AG08395 (cell line): ENCODE measurements at places on chromosomes 5 and 9.

DNA sequence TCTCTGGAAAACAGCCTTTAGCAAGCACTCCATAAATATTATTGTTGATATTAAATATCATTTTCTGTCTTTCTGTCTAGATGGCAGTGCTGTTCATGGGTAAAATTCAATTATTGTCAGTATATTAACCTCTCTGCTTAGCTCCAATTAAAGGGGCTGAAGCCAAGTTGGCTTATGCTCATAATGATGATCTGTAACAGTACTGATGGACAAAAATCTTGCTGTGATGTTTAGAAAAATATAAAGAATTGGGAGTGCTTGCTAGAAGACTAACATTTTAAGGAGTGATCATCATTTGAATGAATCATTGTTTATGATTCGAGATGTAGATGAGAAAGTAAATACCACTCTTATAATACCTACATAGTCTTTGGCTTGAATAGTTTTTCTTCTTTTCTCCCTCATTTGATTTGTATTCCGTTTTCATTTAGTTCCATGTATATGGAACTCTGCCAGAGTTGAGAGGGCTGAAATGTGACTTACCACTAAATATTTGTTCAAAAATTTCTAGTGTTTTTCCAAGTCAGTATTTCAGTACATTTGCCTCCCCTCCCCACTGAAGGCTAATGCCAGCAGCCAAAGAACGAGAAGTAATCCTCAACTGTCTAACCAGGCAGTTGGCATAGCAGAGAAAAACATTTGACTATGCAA, 538.3 kb downstream of the CSNK1G3 start:
- no peak for DNase-seq

GRCh38 chr9:125867751-125868415, 120.7 kb downstream of the PBX3 start:
- DNase-seq: no peak

DNA sequence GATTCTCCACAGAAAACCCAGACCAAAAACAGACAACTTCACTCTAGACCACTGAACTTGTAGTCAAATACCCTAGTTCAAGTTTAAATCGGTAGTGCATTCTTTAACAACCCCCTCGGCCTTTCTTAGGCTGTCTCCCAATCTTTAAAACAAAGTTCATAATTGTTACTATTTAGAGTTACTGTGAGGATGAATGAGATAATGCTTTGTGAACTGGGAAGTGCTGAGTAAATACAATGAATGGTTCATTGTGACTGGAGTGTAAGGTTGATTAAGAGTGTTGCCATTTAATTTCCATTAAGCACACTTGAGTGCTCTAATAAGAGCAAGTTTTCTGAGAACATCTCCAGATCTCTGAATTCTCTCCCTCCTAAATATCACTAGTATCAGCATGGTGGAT, 228.8 kb upstream of the PIK3R1 start:
- no peak for DNase-seq

DNA sequence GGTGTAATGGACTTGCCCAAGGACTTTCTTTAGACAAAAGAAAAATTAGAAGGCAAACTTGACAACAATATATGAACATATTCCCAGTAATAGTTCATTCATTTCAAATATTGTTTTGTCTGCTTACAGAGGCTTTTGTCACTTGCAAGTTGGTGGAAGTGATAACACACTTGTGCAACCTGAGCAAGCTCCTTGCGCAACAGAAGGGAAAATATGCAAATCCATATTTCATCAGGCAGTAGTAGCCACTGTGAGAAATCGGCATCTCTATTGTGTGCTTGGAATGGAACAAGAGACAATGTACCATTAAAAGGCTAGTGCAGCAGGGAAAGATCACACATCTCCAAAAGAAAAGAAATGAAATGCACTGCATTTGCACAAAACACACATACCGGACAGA, 125.3 kb upstream of the RASEF start:
- no peak for DNase-seq

GRCh38 chr9:17776735-17777134, 197.9 kb downstream of the SH3GL2 start:
- DNase-seq: no peak

GRCh38 chr5:98402130-98402529, 371.3 kb upstream of the RGMB start:
- DNase-seq: no peak

DNA sequence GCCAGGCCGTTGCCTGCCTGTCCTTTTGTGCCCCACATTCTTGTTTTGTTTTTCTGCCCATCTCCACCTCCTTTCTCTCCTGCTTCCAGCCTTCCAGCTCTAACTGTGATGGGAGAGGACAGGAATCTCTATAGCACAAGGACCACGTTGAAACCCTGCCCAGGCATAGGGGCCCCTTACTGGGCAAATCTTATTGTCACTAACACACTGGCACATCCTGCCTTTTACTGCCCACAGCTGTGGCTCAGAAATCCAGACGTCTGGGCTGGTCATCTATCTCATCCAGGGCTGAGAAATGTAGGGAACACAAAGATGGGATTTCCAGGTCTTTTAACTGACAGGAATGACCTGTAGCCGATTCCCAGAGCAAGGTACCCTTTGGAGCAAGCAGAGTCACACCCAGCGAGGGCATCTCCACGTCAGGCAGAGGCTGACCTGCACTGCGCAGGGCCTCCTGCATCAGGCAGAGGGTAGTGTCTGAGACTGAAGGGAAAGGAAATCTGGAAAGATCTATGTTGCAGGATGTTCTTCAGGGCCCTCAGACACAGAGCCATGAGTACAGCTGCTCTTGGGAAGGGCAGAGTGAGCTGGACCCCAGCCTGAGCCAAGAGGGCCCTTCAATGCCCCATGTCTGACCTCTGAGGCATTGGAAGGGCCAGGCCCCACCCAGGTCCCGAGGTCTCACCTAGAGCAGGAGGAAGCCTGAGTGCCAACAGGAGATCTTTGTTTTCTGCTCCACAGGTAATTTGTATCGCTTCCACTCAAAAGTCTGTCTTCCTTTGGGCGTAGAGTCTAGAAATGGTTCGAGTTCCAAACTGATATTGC, 278.8 kb downstream of the FSTL4 start:
- DNase-seq: no peak

GRCh38 chr5:38916802-38917201, 71.0 kb downstream of the OSMR start:
- DNase-seq: no peak

DNA sequence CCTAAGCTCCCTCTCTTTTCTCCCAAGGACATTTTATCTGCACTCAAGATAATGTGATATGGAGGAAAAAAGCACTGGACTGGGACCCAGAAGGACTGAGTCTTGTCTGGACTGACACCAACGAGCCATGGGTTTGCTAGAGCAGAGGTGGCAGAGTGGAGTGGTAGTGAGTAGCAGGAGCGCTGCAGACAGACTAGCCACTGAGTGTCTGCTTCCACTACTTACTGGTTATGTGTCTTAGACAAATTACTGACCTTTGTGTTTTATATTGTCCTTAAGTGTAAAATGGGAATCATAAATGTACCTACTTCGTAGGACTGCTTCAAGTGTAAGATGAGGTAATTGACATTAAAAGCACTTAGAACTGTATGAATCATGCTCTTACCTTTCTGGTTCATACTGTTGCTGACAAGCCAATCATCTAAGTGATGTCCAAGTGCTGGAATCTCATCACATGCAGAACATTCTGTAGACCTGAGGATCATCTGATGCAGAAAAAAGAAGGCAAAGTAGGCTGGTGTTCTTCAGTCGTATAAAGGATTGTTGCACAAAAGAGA, 12.5 kb upstream of the PRLR start:
- DNase-seq: no peak

DNA sequence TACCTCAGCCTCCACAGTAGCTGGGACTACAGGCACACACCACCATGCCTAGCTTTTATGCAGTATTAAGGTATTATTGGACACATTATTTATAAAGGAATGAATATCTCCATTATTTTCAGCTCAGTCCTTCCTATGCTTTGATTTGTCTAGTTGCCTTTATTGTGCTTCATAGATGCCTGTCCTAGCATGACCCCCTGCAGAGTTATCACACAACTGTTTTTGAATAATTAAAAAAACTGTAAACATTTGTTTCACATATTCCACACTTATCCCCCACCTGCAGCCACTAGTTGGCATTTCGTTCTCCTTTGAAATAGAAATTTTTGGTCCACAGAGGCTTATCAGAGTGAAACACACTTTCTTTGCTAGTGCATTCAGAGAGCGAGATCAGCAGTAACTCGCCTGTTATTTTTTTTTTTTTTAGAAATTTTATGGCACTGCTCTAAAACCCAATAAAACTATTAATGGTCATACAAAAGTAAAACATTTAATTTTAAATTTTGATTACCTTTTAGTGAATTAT, 151.8 kb upstream of the RASA1 start:
- DNase-seq: no peak
